ENCODE measurements at places on chromosomes 6 and 20.

DNA sequence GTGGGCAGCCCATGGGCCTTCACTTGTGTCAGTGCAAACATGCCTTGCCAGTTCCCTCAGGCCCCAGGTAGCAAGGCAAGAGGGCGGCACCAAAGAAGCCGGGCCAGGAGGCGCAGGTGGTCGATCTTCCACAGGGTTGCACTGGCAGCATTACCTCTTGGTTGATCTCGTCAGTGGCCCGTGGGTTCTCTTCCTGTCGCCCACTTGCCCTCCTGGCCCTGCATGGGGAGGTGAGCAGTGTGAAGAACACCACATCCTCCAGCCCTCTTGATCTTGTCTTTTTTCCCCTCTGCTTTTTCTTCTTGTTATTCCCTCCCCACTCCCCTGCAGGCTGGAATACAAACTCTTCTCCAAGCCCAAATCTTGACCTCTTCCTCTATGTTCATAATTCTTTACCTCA, 3.0 kb upstream of the CST11 start:
- no peak for DNase-seq

- DNase-seq, result no peak
These were observed 164.8 kb upstream of the MAN1A1 start for GRCh38 chr6:119514345-119514744.

GRCh38 chr20:51169813-51170212, 146.9 kb upstream of the KCNG1 start:
- no peak for DNase-seq

DNA sequence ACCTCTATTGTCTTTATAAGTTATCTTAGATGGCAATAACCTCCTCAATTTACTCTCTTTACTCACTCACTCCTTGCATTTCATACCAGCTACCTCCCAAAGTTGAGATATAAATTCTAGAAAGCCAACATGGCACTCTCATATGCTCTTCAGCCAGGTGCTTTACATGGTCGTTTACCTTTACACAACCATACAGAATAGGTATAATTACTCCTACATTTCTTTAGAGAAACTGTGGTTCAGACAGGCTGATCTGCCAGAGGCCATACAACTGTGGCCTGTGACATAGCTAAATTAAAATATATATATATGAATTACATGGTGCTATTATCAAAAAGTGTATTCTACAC, 45.7 kb downstream of the HBS1L start:
- DNase-seq, result no peak

GRCh38 chr6:36381502-36382389, 5.7 kb downstream of the ETV7 start:
- DNase-seq, result no peak

GRCh38 chr20:9100691-9101090, 31.8 kb downstream of the PLCB4 start:
- DNase-seq, result no peak

- no peak for DNase-seq
These were observed 17.6 kb upstream of the NEDD9 start for GRCh38 chr6:11250108-11250507.

GRCh38 chr20:37559312-37560027, 31.8 kb upstream of the BLCAP start:
- no peak for DNase-seq

GRCh38 chr6:142947714-142948480, 2.9 kb upstream of the HIVEP2 start:
- no peak for DNase-seq

GRCh38 chr20:32474009-32474716, 111.0 kb downstream of the NOL4L start:
- no peak for DNase-seq

- DNase-seq, result peak; percentile 38
These were observed 39.4 kb upstream of the SPDEF start for GRCh38 chr6:34595332-34596184.

GRCh38 chr6:154951345-154952200, 43.5 kb upstream of the TIAM2 start:
- DNase-seq, result no peak

GRCh38 chr6:113819169-113819830, 37.8 kb upstream of the MARCKS start:
- DNase-seq, result no peak

- peak; percentile 67 for DNase-seq
These were observed 108.5 kb upstream of the KCNK16 start for GRCh38 chr6:39430871-39431523.

DNA sequence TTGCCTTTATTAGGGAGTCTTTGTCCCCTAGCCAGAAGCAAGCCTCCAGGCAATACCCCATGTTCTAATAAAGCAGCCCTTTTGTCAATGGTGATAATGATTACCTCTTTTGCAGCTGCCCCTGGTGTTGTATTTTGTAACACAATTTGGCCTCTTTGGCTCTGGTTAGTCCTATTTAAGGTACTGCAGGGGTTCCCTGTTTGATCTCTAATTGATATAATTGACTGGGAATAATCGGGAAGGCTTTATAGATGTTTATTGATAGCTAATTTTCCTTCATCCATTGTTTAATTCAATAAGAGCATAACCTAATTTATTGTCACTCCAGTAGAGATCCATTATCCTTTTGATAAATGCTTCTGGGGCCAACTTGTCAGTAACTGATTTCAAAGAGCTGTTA, 537.2 kb downstream of the PKHD1 start:
- no peak for DNase-seq

- no peak for DNase-seq
These were observed 97.9 kb downstream of the HUS1B start for GRCh38 chr6:558959-559358.

DNA sequence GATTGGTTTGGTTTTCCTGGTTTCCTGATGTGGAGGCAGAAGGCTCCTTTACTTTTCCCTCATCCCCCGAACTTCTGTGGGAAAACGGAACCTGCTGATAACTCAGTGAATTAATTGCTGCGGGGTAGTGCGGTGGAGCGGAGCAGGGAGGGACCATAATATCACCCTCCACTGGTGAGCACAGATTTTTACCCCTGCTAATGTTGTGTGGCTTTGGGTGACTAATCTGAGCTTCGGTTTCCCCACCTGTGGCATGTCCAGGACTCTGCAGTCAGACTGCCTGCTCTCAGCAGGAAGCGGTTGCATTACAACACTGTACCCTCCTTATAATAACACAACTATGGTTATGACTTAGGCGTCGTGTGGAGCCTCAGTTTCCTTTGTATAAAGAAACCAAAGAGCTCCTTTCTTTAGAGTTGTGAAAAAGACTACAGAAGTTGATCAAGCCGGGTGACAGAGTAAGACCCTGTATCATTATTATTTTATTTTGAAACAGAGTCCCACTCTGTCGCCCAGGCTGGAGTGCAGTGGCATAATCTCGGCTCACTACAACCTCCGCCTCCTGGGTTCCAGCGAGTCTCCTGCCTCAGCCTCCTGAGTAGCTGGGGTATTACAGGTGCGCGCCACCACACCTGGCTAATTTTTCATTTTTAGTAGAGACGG, 2.2 kb upstream of the ID1 start:
- peak; percentile 89 for DNase-seq

GRCh38 chr20:17059465-17059864, 167.4 kb upstream of the PCSK2 start:
- peak; percentile 77 for DNase-seq

GRCh38 chr6:26538572-26538902, 371 bp downstream of the HMGN4 start:
- DNase-seq, result no peak

GRCh38 chr20:49685161-49685601, 28.5 kb downstream of the B4GALT5 start:
- no peak for DNase-seq

GRCh38 chr6:5191722-5192121, 69.0 kb downstream of the LYRM4 start:
- no peak for DNase-seq

DNA sequence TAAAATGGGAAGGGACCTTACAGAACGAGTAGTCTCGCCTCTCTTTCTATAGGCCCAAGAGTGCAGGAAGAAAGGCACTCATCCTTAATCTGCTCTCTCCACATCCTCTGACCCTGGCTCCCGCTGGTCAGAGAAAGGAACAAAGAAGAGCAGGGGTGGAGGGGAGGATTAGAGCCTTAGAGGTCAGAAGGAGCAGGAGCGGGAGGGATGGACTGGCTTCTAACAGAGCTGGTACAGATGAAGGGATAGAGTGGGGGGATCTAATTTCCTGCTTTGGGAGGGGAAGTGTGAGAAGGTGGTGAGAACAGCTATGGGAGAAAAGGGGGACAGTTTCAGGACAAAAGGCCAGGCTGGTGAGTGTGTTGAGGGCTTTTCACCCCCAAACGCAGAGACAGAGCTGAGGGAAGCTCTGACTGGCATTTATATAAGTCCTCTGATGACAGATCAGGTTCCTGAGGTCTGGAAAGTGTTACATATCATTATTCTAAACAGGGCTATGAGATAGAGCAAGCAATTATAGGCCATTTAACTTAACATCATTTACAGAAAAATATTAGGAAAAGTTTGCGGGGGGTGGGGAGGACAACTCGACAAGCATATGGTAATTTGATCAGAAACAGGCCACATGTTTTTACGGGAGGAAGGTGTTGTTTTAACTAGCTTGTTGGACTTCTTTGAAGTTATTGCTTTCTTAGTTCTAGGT, 111.1 kb downstream of the FOXC1 start:
- no peak for DNase-seq

GRCh38 chr6:166905013-166905412, 51.3 kb downstream of the RNASET2 start:
- no peak for DNase-seq

GRCh38 chr20:51326201-51326819, 216.2 kb downstream of the NFATC2 start:
- peak; percentile 62 for DNase-seq

GRCh38 chr20:4684837-4685413, 36.8 kb upstream of the PRND start:
- peak; percentile 24 for DNase-seq

DNA sequence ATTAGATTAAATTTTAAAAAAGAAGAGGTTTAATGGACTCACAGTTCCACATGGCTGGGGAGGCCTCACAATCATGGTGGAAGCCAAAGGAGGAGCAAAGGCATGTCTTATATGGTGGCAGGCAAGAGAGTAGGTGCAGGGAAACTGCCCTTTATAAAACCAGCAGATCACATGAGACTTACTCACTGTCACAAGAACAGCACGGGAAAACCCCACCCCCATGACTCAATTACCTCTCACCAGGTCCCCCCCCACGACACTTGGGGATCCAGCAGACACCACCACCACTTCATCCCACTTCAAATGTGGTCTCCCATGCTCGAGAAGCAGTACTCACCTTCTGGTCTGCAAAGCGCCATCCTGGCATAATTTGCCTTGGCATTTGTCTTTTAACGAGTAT, 24.6 kb downstream of the MTFR2 start:
- peak; percentile 21 for DNase-seq

GRCh38 chr6:69294407-69294806, 502.4 kb downstream of the LMBRD1 start:
- DNase-seq, result no peak
